Gastroesophageal sphincter (tissue), 4 donors: ENCODE measurements at places on chromosomes 1 and 21. TPM values are rescaled to one million over a fixed set of nuclear protein-coding genes. Genes with fewer than 3 reads are reported as not detected.

DNA sequence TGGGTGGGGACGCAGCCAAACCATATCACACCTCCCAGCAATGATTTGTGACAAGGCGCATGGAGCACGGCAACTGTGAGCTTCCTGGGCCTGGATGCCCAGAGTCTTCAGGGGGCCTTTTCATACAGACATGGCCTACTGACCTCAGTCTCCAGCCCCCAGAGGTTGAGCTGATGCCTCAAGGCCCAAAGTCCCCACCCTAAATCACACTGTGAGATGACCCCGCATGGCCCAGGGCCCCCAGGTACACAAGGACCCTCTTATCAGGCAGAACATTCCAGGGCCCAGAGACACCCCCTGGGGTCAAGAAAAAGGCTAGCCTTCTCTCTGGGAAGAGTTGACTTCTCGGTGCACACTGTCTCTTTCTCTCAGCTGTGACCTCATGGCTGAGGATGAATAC is 179.7 kb upstream of the C1orf174 start:
- no peaks in the 10 kb centered on the region for H3K4me1 ChIP-seq
- no peaks in the 10 kb centered on the region for H3K36me3 ChIP-seq
- peaks cover 74% of the 10 kb centered on the region for H3K27me3 ChIP-seq
- no peak overlapping the region for H3K4me3 ChIP-seq

The TCEA3 gene
- total RNA-seq = 21.4 TPM

- H3K27me3 ChIP-seq = no peaks in the 10 kb centered on the region
- peak overlapping the region; percentile 15 for H3K27ac ChIP-seq
- H3K4me3 ChIP-seq = no peak overlapping the region
- H3K36me3 ChIP-seq = peaks cover 100% of the 10 kb centered on the region
- H3K4me1 ChIP-seq = peaks cover 7% of the 10 kb centered on the region
These were observed 14.0 kb downstream of the SFPQ start for GRCh38 chr1:35178874-35179380.

DNA sequence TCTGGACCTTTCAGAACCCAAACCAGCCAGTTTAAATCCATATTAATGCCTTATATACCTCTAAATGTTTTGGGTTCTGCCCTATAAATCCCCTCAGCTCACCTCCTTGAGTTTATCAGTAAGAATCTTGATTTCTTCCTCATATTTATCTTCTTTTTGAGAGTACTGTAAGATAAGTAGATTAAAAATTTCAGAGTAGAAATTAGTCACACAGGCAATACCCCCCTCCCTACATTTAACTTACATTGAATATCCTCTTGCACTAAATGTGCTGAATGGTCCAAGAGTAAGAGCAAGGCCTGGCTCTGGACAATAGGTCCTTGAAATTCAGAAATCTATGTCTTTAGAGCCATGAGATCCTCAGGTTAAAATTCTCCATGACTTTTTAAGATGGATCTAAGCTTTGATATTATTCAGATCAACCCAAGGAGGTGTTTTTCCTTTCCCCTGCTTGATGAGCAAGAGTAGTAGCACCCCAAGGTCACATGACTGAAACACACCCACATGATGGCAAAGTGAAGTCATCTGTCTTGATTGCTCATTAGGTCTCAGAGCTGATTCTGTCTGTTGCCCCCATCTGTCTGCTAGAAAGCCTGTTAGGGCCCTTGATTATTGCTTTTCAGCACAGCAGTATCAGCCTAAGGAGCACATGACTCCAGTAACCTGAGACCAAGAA is 15.8 kb upstream of the NUP210L start:
- no peak for ATAC-seq
- no peaks in the 10 kb centered on the region for H3K27me3 ChIP-seq
- peaks cover 4% of the 10 kb centered on the region for H3K4me1 ChIP-seq
- no peak overlapping the region for H3K27ac ChIP-seq
- no peak overlapping the region for H3K4me3 ChIP-seq

DNA sequence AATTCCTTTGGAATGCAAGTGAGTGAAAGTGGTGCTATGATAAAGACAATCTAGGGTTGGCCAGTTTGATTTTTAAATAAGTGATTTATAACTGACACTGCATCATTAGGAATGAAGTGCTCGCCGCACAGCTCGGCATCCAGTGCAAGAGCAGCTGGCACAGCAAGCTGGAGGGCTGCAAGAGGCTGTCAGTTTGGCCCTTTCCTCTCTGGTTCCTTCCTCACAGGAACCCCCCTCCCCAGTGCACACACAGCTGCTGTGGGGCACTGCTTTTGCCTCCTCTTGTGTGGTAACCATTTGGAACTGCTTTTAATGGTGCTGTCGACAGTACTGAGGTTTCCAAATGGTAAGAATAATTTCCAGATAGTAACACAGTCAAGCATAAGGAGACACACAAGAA is 10.4 kb upstream of the BCAR3 start:
- peaks cover 5% of the 10 kb centered on the region for H3K4me1 ChIP-seq
- H3K4me3 ChIP-seq = no peak overlapping the region
- H3K27ac ChIP-seq = peak overlapping the region; percentile 30
- H3K36me3 ChIP-seq = no peaks in the 10 kb centered on the region

DNA sequence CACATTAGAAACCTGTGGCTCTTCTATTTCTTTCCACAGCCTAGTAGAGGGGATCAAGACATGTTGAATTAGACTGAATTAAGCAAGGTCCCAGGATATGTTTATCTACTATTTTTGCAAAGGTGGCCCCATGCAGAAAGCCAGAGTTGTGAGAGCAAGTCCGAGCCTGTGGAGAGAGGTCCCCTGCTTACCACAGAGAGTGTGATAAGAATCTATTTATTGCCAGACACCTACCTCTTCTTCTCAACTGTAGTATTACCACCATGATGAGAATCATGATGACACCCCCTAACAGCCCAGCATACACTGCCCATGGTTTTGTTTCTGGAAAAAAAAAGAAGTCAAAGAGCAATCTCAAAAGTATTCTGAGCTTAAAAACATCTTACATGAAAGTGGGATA is 23.0 kb downstream of the SLAMF1 start:
- no peaks in the 10 kb centered on the region for H3K36me3 ChIP-seq
- H3K4me1 ChIP-seq = no peaks in the 10 kb centered on the region
- no peaks in the 10 kb centered on the region for H3K27me3 ChIP-seq
- no peak for ATAC-seq

- H3K36me3 ChIP-seq = no peaks in the 10 kb centered on the region
- H3K27me3 ChIP-seq = no peaks in the 10 kb centered on the region
- H3K27ac ChIP-seq = no peak overlapping the region
- H3K4me1 ChIP-seq = no peaks in the 10 kb centered on the region
These were observed 131.5 kb upstream of the FGGY start for GRCh38 chr1:59165353-59165752.

- no peak for ATAC-seq
- H3K4me3 ChIP-seq = no peak overlapping the region
- H3K27me3 ChIP-seq = no peaks in the 10 kb centered on the region
- H3K4me1 ChIP-seq = no peaks in the 10 kb centered on the region
- H3K36me3 ChIP-seq = no peaks in the 10 kb centered on the region
These were observed 705.3 kb upstream of the CHRM3 start for GRCh38 chr1:238681021-238681420.

- H3K27ac ChIP-seq = no peak overlapping the region
- H3K36me3 ChIP-seq = no peaks in the 10 kb centered on the region
- no peak for ATAC-seq
- no peaks in the 10 kb centered on the region for H3K27me3 ChIP-seq
- H3K4me3 ChIP-seq = no peak overlapping the region
- H3K4me1 ChIP-seq = no peaks in the 10 kb centered on the region
These were observed 11.7 kb downstream of the RIMKLA start for GRCh38 chr1:42392255-42392654.

DNA sequence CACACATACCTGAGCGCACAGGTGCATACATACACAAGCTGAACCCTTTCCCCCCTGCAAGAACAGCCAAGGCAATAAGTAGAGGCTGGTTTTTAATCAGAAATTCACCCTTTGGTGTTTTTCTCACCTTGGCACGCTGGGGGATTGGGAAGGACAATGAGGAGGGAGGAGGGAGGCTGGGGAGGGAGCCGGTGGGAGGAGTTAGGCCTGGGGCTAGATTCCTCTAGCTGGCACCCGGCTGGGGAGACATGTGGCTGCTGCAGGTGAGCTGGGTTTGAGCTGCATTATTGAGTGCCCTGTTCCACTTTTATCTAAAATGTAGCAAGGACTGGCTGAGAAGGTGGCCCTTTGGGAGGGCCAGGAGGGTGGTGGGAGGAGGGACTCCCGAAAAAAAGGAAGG is 97.8 kb upstream of the CSF3R start:
- H3K4me3 ChIP-seq = no peak overlapping the region
- no peak overlapping the region for H3K27ac ChIP-seq
- no peaks in the 10 kb centered on the region for H3K36me3 ChIP-seq
- ATAC-seq = no peak
- no peaks in the 10 kb centered on the region for H3K4me1 ChIP-seq

GRCh38 chr1:22828484-22829308 is 118.1 kb downstream of the EPHB2 start:
- no peak for ATAC-seq
- H3K27me3 ChIP-seq = peaks cover 14% of the 10 kb centered on the region
- H3K4me1 ChIP-seq = no peaks in the 10 kb centered on the region

- no peak overlapping the region for H3K27ac ChIP-seq
- H3K4me1 ChIP-seq = no peaks in the 10 kb centered on the region
- no peak for ATAC-seq
- no peak overlapping the region for H3K4me3 ChIP-seq
These were observed 1.3 kb downstream of the DYRK3 start for GRCh38 chr1:206636671-206637070.

DNA sequence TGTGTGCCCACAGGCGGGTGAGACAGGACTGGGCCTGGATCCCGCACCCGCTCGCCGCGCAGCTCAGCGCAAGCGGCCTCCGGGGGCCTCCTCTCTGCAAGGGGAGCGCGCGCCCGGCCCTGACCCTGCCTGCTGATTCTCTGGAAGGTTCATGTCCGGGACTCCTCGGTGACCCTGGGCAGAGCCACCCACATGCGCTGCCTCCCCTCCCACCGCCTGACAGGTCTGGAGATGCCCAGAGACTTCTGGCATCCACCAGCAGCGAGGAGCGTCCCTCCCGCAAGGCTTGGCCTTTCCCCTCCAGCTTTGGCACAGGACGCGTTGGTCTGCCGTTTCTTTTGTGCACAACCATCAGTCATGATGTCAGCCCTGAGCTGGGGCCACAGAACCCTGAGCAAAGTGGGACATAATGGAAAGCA is 42.0 kb upstream of the COL6A2 start:
- H3K27me3 ChIP-seq = no peaks in the 10 kb centered on the region
- peak overlapping the region; percentile 27 for H3K4me3 ChIP-seq

The CYP2J2 gene
- 0.31 TPM for total RNA-seq

The TLR5 gene
- total RNA-seq = 5.3 TPM

- no peaks in the 10 kb centered on the region for H3K27me3 ChIP-seq
- no peak overlapping the region for H3K27ac ChIP-seq
- no peaks in the 10 kb centered on the region for H3K36me3 ChIP-seq
- peaks cover 57% of the 10 kb centered on the region for H3K4me1 ChIP-seq
- no peak for ATAC-seq
These were observed 3.1 kb downstream of the SMIM1 start for GRCh38 chr1:3775490-3776230.

GRCh38 chr21:44686843-44687561 is 5.0 kb upstream of the KRTAP12-1 start:
- no peaks in the 10 kb centered on the region for H3K36me3 ChIP-seq
- ATAC-seq = no peak
- no peak overlapping the region for H3K27ac ChIP-seq
- no peak overlapping the region for H3K4me3 ChIP-seq
- peaks cover 49% of the 10 kb centered on the region for H3K27me3 ChIP-seq

DNA sequence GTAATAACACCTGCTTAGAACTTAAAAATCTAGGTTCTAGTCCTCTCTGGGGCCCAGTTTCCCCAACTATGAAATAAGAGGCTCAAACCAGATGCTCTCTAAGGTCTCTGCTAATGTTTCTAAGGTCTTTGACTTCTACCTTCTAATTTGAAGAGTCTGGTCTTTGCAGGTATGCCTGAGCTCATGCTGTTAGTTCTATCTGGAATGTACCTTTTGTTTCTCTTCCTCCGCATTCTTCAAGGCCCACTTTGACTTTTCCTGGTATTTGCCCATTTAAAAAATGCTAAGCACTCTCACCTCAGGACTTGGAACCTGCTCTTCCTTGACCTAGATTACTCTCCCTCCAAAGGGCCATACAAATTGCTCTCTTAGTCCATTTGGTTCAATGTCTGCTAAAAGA is 13.5 kb downstream of the SLC35D1 start:
- no peaks in the 10 kb centered on the region for H3K4me1 ChIP-seq
- no peaks in the 10 kb centered on the region for H3K27me3 ChIP-seq
- H3K36me3 ChIP-seq = peaks cover 8% of the 10 kb centered on the region
- H3K4me3 ChIP-seq = no peak overlapping the region
- no peak overlapping the region for H3K27ac ChIP-seq

DNA sequence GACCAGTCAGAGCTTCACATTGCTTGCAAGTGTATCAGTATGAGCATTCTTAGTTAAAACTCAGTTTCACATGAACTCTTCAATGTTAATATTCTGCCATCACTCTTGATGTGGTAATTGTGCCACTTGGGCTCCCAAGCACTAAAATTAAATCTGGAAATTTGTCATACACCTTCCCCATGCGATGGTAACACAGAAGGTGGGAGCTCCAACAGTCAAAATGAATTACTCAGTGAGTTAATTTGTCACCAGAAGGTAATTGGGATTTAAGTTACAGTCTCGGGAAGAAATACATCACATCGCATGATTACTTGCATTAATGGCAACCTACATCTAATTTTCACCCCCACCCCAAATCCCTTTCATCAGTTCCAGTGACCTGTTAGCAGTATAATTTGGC is 376.5 kb upstream of the DAB1 start:
- no peak overlapping the region for H3K4me3 ChIP-seq
- no peaks in the 10 kb centered on the region for H3K36me3 ChIP-seq
- ATAC-seq = no peak
- H3K27ac ChIP-seq = no peak overlapping the region
- no peaks in the 10 kb centered on the region for H3K27me3 ChIP-seq

- H3K4me1 ChIP-seq = no peaks in the 10 kb centered on the region
- no peak overlapping the region for H3K4me3 ChIP-seq
- no peaks in the 10 kb centered on the region for H3K36me3 ChIP-seq
These were observed 85.0 kb upstream of the LYST start for GRCh38 chr1:235951661-235952060.

DNA sequence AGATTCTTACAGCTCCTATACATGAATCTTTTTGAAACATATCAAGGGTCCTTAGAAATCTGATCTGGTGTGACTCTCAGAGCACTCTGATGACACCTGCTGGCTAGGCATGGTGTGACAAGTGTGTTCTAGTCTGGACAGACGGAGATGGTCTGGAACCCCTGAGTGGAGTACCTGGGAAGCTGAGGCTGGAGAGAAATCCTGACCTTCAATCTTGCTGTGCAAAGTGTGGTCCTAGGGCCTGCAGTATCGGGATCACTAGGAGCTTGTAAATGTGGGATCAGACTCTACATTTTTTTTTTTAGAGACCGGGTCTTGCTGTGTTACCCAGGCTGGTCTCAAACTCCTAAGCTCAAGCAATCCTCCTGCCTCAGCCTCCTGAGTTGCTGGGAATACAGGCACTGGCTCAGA is 78.6 kb upstream of the SOD1 start:
- H3K4me3 ChIP-seq = no peak overlapping the region
- no peaks in the 10 kb centered on the region for H3K36me3 ChIP-seq
- H3K27me3 ChIP-seq = peaks cover 12% of the 10 kb centered on the region
- H3K4me1 ChIP-seq = no peaks in the 10 kb centered on the region
- ATAC-seq = peak; percentile 58
